ENCODE measurements at places on chromosomes 5 and 9.

DNA sequence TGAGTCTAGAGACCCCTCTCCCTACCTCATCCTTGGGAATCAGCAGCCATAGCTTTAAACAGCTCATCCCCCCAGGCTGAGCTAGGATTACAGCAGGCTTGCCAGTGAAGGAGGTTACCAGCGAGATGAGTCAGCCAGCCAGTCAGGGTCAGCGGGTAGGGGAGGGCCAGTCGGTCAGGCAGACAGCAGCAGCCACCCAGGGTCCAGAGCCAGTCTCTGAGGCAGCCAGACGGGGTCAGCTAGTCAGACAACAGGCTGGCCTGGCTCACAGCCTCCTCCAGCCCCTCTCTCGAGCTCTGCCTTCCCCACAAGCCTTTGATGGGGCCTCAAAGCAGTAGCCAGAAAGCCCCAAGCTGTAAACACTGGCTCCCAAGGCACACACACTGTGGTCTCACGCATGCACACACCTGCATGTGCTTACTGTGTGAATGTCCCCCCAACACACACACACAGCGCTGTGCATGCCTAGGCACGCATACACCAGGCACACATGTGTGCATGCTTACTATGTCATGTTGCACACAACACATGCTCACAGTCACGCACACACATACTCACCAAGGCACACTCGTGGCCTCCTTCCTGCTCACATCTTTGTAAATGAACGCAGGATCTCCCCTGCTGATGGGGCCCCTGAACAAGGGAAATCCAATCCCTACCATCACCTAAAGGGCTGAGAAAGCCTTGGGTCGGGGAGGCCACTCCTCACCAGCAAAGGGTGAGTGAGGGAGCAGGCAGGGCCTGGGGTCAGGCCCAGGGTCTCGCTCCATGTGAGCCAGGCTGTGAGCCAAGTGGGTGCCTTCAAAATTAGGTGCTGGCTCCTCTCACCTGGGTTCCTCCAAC lies 28.2 kb upstream of the CPLX2 start:
- no peak for DNase-seq

DNA sequence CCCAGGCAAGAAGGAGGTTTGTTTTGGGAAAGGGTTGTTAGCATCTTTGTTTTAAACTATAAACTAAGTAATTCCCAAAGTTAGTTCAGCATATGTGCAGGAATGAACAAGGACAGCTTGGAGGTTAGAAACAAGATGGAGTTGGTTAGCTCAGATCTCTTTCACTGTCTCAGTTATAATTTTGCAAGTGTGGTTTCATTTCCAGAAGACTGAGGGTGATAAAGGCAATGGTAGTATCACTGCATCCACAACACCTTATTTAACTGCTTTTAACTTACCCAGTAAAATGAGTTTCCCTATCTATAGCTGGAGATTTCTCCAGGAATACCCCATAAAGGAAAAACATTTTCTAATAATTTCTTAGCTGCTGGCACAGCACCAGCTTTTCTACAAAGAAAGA lies 152.7 kb downstream of the AOPEP start:
- DNase-seq: no peak

DNA sequence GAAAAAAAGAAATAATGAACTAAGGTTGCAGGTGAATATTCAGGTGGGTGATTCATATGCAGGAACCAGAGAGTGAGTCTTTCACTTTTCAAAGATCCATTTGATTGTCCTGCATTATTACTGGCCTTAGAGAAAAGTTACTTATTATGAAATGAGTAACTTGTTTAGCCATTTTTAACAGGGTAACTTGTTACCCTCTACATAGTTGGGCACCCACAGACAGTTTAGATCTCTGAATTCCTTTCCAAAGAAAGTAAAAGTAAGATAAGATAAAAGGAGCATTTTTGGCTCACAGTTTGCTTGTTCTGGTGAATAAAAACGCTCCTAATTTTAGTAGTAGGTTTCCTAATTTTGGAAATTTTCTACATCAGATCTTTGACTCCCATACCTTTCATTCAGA lies 54.1 kb upstream of the DAB2 start:
- no peak for DNase-seq

- no peak for DNase-seq
Measured at GRCh38 chr9:4755026-4755609, 14.1 kb upstream of the AK3 start.

GRCh38 chr9:68530618-68531017 lies 10.1 kb downstream of the TMEM252 start:
- DNase-seq: no peak

DNA sequence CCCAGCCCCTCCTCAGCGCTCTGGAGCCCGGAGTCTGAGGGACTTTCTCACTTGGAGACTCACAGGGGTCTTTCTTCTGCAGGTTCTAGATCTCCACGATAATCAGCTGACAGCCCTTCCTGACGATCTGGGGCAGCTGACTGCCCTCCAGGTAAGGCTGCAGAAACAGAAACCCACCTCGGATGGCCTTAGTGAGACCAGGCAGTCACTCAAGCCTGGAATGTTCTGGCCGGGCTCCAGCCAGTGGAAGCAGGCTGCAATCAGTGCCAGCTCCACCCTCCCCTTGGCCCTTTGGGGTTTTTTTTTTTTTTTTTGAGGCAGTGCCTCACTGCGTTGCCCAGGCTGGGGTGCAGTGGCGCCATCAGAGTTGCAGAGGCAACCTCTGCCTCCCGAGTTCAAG lies 7.6 kb downstream of the LRSAM1 start:
- DNase-seq: no peak

- no peak for DNase-seq
Measured at GRCh38 chr9:122191584-122191983, 31.9 kb downstream of the MORN5 start.

- DNase-seq: no peak
Measured at GRCh38 chr5:142955628-142956027, 185.5 kb downstream of the ARHGAP26 start.

- no peak for DNase-seq
Measured at GRCh38 chr9:89814340-89815040, 209.7 kb downstream of the GADD45G start.

All from stimulated activated CD4-positive, alpha-beta T cell treated with anti-CD3 and anti-CD28 coated beads, Interleukin-12 subunit alpha, Interleukin-12 subunit beta, amount 100 ng/mL, for 24 hours (primary cell).